Stimulated activated CD4-positive, alpha-beta T cell treated with anti-CD3 and anti-CD28 coated beads, TNF-alpha, amount 100 ng/mL, for 1 hour (primary cell): ENCODE measurements at places on chromosomes 1 and 21.

DNA sequence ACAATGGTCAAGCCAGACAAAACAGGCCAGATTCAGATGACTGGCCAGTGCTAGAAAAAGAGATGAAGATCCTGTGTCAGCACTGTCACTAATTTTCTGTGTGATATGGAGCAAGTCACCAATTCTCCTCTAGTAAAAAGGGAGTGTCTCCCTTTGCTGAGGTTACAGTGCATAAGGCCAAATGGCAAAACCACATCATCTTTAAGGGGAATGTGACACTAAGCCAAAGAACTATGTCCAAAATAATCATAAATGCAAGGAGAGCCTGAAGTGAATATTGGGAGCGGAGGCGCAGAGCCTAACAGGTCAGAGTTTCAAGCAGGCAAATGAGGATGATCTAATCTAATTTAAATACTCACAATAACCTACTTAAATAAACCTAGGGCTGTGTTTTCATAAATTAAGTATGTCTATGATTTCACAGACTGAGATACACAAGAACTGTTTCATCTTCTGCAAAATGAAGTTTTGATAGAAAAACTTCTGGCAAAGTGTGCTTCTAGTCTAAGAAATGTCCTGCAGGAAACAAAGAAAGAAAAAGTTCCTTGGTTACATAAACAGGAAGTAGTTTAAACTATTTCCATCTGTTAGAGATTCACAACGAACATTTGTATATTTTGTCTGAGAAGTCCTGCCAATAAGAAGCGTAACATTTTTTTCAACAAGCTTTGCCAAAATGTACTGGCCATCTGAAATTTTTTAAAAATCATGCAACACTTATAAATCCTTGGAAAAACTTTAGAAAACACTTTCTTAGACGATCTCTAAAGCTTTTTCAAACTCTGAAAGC lies 290.2 kb downstream of the LRRC40 start:
- no peak for DNase-seq

DNA sequence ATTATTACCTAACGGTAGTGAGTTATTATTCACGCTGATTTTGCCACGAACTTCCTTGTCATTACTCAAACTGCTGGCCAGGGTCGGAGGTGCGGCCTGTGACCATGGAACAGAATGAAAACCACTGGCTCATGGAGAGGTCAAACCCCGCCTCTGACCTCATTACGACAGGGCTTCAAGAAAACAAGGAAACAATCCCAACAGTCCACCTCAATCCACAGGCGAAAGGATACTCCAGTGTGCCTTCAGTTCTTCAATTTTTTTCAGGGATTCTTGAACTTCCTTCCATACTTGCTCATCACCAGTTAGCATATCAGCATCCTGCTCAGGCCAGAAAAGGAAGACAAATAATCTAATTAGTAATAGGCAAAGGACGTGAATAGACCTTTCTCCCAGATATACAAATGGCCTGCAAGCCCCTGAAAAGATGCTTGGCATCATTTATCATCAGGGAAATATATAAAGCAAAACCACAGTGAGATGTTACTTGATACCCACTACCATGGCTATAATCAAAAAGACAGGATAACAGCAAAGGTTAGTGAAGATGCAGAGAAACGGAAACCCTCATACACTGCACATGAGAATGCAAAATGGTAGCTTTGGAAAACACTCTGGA lies 643.4 kb downstream of the SMYD3 start:
- no peak for DNase-seq

DNA sequence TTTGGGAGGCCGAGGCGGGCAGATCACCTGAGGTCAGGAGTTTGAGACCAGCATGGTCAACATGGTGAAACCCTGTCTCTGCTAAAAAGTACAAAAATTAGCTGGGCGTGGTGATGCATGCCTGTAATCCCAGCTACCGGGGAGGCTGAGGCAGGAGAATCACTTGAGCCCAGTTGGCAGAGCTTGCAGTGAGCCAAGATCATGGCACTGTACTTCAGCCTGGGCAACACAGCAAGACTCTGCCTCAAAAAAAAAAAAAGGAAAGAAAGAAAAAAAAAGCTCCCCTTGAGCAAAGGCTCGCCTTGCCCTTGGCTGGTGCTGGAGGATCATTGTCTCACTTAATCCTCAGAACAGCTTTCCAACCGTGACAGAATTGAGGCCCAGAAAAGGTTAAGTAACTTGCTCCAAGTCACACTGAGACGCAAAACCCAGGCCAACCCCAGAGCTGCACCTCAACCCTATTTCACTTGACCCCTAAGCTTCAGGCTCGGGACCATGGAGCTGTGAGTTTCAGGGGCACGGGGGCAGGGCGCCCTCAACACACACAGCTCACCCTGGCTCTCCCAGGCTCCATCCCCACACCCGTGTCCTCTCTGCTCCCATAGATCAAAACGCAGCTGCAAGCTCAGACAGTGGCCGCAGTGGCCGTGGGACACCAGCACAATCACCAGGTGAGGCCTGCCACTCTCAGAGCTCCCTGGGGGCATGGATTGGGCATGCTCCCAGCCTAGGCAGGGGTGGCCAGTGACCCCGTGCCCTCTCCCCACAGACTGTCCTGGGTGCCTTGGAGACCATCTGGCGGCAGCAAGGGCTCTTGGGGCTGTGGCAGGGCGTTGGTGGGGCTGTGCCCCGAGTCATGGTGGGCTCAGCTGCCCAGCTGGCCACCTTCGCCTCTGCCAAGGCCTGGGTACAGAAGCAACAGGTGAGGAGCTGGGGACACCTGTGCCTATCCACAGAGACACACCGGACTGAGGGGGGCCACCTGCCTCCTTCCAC lies 1.6 kb downstream of the SLC25A34 start:
- DNase-seq, result no peak

GRCh38 chr1:216285052-216285451 lies 138.2 kb downstream of the USH2A start:
- DNase-seq, result no peak

GRCh38 chr1:236802264-236802663 lies 7.2 kb downstream of the MTR start:
- no peak for DNase-seq
